ENCODE measurements at places on chromosomes 4 and X. TPM values are rescaled to one million over a fixed set of nuclear protein-coding genes. Genes with fewer than 3 reads are reported as not detected.

- H3K36me3 ChIP-seq = peaks cover 54% of the 10 kb centered on the region
- H3K4me1 ChIP-seq = peaks cover 35% of the 10 kb centered on the region
Measured at GRCh38 chrX:47218920-47219815, 687 bp downstream of the CDK16 start.

DNA sequence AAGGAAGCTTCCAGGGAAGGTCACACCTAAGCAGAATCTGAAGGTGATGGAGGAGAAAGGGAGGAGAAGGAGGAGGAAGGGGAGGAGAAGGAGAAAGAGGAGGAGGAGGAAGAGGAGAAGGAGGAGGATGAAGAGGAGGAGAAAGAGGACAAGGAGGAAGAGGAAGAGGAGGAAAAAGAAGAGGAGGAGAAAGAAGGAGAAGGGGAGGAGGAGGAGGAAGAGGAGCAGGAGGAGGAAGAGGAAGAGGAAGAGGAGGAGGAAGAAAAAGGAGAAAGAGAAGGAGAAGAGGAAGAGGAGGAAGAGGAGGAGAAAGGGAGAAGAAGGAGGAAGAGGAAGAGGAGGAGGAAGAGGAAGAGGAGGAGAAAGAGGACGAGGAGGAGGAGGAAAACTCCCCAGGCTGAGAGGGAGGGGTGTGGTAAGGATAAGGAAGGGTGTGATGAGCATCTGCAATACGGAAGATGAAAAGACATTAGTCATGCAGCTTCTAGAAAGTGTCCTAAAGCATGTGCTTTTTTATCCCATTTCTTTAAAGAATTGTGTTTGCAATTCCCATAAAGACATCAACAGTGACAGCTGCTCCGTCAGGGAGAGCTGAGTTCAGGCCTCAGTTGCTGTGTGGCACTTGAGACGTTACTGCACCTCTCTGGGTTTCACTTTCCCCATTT lies 41.1 kb downstream of the CRMP1 start:
- H3K4me3 ChIP-seq = no peak overlapping the region
- H3K27ac ChIP-seq = no peak overlapping the region
- DNase-seq = no peak
- peaks cover 15% of the 10 kb centered on the region for H3K27me3 ChIP-seq
- H3K36me3 ChIP-seq = no peaks in the 10 kb centered on the region

DNA sequence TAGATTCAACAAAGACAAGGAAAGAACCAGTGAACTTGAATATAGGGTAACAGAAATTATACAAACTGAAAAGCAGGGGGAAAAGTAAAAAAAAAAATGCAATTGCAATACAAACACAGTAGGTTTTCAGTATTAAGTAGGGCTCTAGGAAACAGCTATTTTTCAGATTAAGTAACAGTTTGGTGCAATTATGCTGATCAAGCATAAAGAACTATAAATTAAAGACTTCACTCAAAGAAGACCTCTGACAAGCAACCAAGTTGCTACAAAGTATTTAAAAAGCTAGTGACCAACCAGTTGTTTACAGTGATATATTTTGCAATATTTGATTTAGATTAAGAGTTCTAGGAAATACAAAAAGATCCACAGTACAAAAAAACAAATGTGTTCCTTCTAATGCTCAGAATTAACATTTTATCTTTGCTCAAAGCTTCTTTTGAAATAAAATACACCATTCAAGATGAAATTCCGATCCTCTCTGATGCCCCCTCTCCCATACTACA lies 230.8 kb upstream of the FTHL17 start:
- peaks cover 6% of the 10 kb centered on the region for H3K27me3 ChIP-seq
- DNase-seq = no peak
- H3K36me3 ChIP-seq = no peaks in the 10 kb centered on the region
- H3K4me3 ChIP-seq = no peak overlapping the region

- no peak overlapping the region for H3K4me3 ChIP-seq
- no peaks in the 10 kb centered on the region for H3K4me1 ChIP-seq
- H3K27ac ChIP-seq = no peak overlapping the region
- DNase-seq = no peak
- H3K36me3 ChIP-seq = no peaks in the 10 kb centered on the region
- no peaks in the 10 kb centered on the region for H3K27me3 ChIP-seq
Measured at GRCh38 chrX:132171881-132172280, 44.1 kb upstream of the FRMD7 start.

GRCh38 chr4:1274871-1275270 lies 14.8 kb upstream of the MAEA start:
- H3K4me3 ChIP-seq = no peak overlapping the region
- no peaks in the 10 kb centered on the region for H3K4me1 ChIP-seq
- H3K36me3 ChIP-seq = no peaks in the 10 kb centered on the region
- DNase-seq = no peak
- no peaks in the 10 kb centered on the region for H3K27me3 ChIP-seq

GRCh38 chrX:13115146-13115855 lies 70.9 kb upstream of the FAM9C start:
- H3K27me3 ChIP-seq = no peaks in the 10 kb centered on the region
- peaks cover 8% of the 10 kb centered on the region for H3K4me1 ChIP-seq
- H3K36me3 ChIP-seq = no peaks in the 10 kb centered on the region
- DNase-seq = no peak
- H3K4me3 ChIP-seq = no peak overlapping the region

DNA sequence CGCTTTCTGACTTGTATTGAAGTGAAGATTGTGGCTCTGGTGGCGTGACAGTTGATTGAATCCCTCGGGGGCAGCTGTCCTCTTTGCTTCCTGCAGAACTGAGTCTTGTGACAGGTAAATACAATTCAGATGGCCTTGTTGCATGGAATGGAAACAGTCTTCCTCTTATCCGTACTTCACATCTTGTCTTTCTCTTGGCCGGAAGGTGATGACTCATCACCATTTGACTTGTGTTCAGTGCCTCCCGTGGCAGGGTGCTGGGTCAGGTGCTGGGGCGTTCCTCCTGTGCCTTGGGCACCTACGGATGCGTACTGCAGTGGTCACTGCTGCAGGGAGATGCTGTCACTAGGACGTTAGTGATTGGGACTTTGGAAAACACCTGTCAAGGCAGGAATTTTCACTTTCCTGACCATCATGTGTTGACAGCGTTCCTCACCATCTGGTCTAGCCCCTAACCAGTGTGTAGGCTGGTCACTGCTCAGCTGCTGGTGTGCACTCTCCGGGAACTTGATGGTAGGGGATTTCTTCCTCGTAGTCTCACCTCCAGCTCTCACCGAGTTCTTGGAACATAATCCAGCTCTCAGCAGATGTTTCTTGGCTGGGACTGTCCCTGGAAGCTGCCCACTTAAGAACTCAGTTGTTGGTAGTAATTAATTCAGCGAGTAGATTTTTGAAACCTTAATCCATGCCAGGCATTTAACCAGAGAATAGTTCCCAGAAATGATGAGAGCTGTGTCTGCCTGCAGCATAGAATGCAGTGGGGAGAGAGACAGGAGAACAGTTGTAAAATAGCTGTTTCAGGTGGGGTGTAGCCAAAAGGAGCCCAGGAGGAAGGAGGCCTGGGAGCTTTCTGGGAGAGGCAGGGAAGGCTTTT lies 7.2 kb downstream of the TBC1D14 start:
- peaks cover 63% of the 10 kb centered on the region for H3K4me1 ChIP-seq
- DNase-seq = peak; percentile 81
- H3K27me3 ChIP-seq = no peaks in the 10 kb centered on the region
- peak overlapping the region; percentile 53 for H3K4me3 ChIP-seq

DNA sequence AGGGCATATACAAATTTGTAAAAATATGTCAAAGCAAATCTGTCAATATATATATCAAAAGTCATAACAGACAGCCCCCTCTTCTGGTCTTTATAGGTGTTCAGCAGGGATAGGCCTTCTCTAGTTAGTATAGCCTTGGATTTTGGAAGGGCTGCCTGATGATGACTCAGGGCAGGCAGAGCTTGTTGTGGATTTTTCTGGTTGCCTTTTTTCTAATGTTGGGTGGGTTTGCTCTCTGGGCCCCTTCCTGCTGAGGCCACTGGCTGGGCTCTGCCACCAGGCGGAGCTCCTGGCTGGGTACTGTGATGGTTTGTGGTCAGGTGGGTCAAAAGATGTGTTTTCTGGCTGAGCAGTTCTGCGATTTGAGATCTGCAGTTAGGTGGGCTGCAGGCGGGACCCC lies 294.2 kb downstream of the GRIA2 start:
- DNase-seq = no peak
- H3K4me3 ChIP-seq = no peak overlapping the region
- H3K27me3 ChIP-seq = no peaks in the 10 kb centered on the region
- no peaks in the 10 kb centered on the region for H3K4me1 ChIP-seq

GRCh38 chr4:188336891-188337290 lies 197.7 kb downstream of the TRIML1 start:
- no peak for DNase-seq
- H3K27me3 ChIP-seq = no peaks in the 10 kb centered on the region
- no peaks in the 10 kb centered on the region for H3K4me1 ChIP-seq
- H3K27ac ChIP-seq = no peak overlapping the region
- no peaks in the 10 kb centered on the region for H3K36me3 ChIP-seq

GRCh38 chr4:114688059-114688458 lies 89.5 kb downstream of the UGT8 start:
- H3K4me1 ChIP-seq = no peaks in the 10 kb centered on the region
- H3K27ac ChIP-seq = no peak overlapping the region
- H3K4me3 ChIP-seq = no peak overlapping the region
- H3K36me3 ChIP-seq = no peaks in the 10 kb centered on the region
- DNase-seq = no peak
- peaks cover 8% of the 10 kb centered on the region for H3K27me3 ChIP-seq

CYLC1 gene
- not detected for total RNA-seq

SMC1A gene
- total RNA-seq = 155 TPM

COQ2 gene
- total RNA-seq = 20.1 TPM

STK32B gene
- not detected for total RNA-seq

All from activated CD4-positive, alpha-beta T cell treated with anti-CD3 and anti-CD28 coated beads for 36 hours (primary cell).